SJSA1 (cell line): ENCODE measurements at places on chromosomes 13 and 19. TPM values are rescaled to one million over a fixed set of nuclear protein-coding genes. Genes with fewer than 3 reads are reported as not detected.

DNA sequence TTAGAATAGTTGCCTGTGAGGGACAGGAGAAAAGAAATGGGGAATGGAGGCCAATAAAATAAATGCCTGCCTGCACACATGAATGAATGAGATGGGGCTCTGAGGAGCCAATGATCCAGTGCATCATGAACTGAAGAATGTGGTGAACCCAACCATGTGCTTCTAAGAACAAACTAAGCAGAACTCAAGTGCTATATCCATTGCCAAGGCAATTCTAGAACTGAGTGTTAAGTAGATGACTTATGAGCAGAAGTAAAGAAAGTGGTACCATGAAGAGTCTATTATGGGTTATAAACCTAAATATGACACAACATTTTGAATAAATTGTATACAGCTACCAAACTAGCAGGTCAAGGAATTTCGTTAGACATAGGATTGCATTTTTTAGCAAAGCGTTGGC, 186.1 kb downstream of the KATNAL1 start:
- no peak for DNase-seq

FBXL12 gene
- total RNA-seq, result 16.9 and 34.1 TPM in 2 replicates

KLF1 gene
- not detected in 2 replicates for total RNA-seq

GTF3A gene
- total RNA-seq, result 58.8 and 106 TPM in 2 replicates

GAPDHS gene
- total RNA-seq, result not detected in 2 replicates

NOTCH3 gene
- 25.4 and 33.1 TPM in 2 replicates for total RNA-seq
